ENCODE measurements at places on chromosomes 3 and 15. TPM values are rescaled to one million over a fixed set of nuclear protein-coding genes. Genes with fewer than 3 reads are reported as not detected.

Gene RASGRP1
- 4.4 TPM for total RNA-seq

Gene CGNL1
- 36.4 TPM for total RNA-seq

Gene ADGRG7
- not detected for total RNA-seq

Gene SLC12A1
- total RNA-seq, result 0.14 TPM

Gene UBE2E2
- 47.0 TPM for total RNA-seq

Gene AHSG
- not detected for total RNA-seq

Gene UCN2
- total RNA-seq, result 0.60 TPM

Gene APBA2
- total RNA-seq, result 34.3 TPM

Gene LDHAL6B
- total RNA-seq, result not detected

Data from mesothelial cell of epicardium (in vitro differentiated cells).